ENCODE measurements at places on chromosomes 16 and 17.
A peak's percentile ranks its signal among the peaks of the same experiment; 100 is the strongest.

- no peak for DNase-seq
Observed at GRCh38 chr17:55266051-55266957, 1.5 kb downstream of the HLF start.

- no peak for DNase-seq
Observed at GRCh38 chr17:68763562-68763961, 162.4 kb upstream of the FAM20A start.

GRCh38 chr16:2009791-2010510 lies at the start of gene ZNF598:
TSS of gene ZNF598 (minus strand) at chr16:2009821.
- peak; percentile 98 for DNase-seq

DNA sequence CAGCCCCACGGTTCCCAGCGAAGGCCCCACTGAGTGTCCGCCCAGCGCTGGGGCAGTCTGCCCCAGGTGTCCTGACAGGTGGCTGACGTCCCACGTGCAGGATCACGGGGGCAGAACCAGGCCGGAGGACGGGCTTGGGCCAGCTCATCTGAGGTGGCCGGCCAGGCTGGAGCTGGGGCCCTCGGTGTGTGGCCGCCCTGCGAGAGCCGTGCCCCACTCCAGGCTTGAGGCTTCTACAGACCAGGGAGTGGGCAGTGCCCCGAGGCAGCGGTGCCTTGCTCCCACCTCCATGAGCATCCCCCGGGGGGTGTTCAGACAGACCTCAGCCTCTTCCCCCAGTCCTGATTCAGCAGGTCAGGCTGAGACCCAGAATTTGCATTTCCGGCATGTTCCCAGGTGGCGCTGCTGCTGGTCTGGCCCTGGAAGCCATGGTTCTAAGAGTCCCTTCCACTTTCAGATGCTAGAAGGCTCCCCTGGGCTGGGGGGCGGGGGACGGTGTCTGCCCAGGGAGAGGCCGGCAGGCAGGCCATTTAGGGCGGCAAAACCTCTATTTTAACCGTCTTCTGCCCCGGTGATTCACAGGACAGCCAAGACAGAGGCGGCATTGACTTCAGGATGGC lies 35.4 kb upstream of the PABPN1L start:
- DNase-seq: no peak

DNA sequence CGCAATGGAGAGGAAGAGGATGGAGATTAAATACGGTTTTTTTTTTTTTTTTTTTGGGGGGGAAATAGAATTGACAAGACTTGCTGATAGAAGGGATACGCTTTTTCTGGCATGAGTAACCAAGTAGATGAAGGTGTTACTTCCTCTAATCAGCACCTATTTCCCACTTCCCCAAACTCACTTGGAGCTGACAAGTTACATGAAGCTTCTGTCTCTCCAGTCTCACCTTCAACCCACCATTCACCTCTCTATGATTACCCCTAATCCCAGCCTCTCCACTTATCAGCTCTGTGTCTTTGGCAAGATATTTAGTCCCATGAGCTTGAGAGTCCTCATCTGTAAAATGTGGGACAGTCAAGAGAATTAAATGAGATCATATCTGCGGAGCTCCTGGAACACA lies 185.9 kb upstream of the HS3ST3A1 start:
- no peak for DNase-seq

DNA sequence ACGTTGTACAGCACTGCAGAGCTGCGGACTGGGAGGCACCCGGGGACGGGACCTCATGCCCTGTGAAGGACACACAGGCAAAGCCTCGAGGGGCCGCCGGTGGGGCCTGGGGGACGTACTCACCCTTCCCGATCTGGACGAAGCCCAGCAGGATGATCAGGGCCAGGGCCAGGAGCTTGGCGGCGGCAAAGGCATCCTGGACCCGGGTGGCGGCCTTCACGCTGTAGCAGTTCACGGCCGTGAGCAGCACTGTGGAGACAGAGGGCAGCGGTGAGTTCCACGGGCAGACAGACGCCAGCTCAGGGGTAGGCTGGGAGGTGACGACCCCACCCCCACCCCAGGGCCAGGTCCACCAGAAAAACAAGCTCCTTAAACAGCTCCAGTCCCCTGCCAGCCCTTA lies 17.7 kb downstream of the SLC7A5 start:
- no peak for DNase-seq

GRCh38 chr16:55297062-55297909 lies 26.7 kb upstream of the IRX6 start:
- DNase-seq: no peak

DNA sequence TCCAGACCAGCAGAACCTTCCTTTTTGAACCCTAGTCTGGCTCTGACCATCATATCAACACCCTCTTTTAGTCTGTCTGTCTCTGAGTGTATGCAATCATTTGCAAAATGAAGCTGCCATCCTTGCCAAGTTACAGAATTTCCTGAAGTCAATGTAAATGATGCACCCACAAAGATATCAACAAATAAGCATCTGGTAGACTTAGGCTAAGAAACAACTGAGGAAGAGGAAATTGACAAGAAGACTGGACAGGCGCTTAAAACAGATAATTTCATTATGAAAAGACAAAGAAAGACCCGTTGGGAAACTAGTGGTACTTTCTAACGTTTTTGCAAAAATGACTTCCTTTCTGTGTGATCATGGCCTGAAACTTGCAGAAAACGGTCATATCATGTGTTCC lies 24.7 kb upstream of the CIITA start:
- no peak for DNase-seq

GRCh38 chr17:77610972-77611521 lies 347.5 kb upstream of the TNRC6C start:
- DNase-seq: no peak

DNA sequence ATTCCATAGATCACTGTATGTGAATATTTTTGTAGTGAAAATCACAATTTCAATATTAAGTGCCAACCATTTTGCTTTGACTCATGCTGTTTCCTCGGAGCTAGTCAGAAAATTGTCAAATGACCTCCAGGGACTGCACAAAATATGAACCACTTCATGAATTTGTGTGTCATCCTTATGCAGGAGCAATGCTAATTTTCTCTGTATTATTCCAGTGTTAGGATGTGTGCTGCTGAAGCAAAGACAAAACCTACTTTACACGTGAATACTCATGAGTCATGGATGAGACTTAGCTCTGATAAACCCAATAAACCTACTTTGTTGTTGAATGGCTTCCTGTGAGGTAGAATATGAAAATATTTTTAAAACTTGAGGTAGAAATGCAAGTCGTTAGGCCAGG lies 65.2 kb downstream of the SHCBP1 start:
- DNase-seq: no peak

DNA sequence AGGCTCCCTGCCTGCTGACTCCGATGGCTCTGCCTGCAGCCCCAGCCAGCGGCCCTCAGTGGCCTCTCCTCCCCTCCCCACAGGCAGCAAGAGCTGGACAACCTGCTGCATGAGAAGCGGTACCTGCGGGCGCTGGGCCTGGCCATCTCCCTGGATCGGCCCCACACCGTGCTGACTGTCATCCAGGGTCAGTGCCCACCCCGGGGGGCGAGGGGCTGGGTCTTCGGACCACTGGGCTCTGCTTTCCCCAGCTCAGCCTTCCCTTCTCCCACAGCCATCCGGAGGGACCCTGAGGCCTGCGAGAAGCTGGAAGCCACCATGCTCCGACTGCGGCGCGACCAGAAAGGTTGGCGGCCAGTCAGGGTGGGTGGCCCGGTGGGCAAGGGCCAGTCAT lies 3.4 kb downstream of the NOXO1 start:
- no peak for DNase-seq

DNA sequence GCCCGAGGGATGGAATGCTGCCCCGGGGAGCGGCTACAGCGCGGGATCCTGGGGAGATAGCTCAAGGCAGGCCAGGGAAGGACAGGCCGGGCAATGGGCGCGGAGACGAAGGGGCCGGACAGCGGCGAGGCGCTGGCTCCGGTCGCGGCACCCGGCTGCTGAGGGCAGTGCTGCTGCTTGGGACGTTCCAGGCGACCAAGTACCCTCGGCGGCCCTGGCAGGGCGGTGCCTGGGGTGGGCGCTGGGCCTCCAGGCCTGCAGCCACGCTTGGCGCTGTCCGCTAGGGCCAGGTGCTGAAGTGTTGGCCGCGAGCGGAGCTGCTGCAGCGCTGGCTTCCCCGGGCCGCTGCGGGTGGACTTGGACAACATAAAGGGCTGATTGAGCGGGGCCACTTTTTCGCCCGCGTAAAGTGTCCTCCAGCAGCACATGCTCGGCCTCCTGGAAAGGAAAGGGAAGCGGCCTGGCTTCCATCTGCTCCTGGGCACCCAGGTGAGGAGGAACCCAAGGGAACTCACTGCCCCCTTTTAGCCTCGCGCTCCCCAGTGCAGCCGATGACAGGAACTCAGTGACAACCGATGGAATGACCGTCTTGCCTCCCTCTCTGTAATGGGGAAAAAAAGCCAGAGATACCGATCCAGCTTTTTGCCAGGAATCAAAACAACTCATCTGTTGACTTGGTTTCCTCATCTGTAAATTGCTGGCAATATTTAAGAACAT lies 23.7 kb downstream of the CLEC3A start:
- DNase-seq: peak; percentile 19

- no peak for DNase-seq
Observed at GRCh38 chr17:48605409-48605919, 678 bp upstream of the HOXB6 start.

- DNase-seq: no peak
Observed at GRCh38 chr16:85170066-85170491, 57.8 kb upstream of the CIBAR2 start.

GRCh38 chr16:1723450-1724147 lies 17.6 kb downstream of the MAPK8IP3 start:
- no peak for DNase-seq

DNA sequence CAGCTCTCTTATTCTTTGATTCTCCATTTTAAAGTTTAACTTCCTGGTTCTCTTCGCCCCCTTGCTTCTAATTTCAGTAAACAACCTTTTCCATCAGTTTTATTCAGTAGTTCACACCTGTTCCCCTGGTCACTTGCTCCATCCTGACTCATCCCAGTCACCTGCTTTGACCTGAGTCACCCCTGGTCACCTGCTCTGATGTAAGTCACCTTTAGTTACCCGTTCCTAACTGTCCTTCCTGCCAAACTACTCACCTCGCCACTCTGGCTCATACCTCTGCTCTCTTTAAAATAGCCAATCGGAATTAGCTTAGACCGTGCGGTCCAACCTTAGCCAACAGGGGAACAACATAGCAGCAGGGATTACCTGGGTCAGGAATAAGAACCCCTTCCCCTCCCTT lies 4.7 kb upstream of the NLRC5 start:
- DNase-seq: no peak

DNA sequence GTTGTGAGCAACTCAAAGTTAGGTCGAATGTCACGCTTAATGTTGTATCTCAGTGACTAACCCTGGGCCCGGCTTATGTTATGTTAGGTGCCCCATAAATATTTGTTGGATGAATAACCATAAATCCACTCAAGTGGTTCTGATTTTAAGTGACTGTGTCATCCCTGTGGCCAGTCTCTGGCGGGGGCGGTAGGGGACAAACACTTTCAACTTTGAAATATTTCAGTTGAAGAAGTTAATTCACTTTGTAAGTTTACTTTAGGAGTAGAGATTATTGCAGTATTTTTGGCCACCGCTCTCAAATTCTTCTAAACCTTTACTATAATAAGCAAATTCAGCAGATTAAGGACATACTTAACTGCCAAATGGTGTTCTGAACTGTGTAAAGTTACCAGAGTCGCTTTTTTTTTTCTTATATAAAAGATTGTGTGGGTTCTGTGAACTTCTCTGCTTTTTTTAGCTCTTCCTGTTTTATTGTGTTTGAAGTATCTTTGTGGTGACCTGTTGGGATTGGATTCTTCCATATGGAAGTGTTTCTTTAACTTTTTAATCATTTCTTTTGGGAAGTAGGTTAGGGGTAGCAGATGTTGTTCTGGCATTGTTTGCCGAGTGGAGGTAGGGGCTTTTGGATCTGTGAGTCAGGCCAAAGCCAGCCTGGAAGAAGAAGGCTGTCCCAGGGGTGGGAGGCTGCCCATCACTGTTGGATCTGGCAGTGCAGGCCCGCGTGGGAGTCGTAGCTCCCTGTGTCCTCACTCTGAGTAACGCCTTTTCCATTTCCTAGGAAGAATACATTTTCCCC lies 61.4 kb upstream of the TBX2 start:
- no peak for DNase-seq

- DNase-seq: peak; percentile 68
Observed at GRCh38 chr16:85735225-85735635, 15.7 kb downstream of the C16orf74 start.

- DNase-seq: peak; percentile 65
Observed at GRCh38 chr17:18261146-18261515, 669 bp downstream of the MIEF2 start.

DNA sequence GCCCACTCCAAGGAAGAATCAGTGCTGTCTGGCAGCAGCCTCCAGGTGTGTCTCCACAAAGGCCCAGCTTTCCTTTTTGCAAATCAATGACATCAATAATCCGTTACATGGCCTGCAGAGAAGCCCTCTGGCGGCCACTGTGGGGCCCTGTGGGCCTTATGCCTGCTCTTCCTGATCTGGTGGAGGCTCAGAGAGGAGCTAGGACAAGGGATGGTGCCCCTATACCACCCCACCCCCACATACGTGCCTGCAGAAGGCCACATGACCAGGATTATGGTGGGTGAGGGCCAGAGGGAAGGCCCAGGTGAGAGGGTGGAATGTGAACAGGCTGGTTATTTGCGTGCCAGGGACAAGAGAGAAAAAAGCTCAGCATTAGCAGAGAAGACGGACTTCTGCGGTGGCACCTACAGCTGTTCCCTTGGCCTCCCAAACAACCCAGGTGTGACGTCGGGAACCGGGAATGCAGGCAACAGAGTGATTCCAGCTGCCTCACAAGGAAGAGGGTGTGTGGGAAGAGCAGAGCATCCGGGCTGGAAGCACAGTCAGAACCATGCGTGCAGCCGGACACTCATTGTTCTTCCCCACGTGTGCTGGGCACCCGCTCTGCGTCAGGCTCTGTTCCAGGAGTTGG lies 22.5 kb downstream of the EIF4A3 start:
- no peak for DNase-seq

- no peak for DNase-seq
Observed at GRCh38 chr17:28878158-28878910, 19.2 kb downstream of the FLOT2 start.

GRCh38 chr16:30430428-30430970 lies 669 bp upstream of the DCTPP1 start:
- DNase-seq: no peak

GRCh38 chr17:48012151-48012520 lies 25.5 kb downstream of the COPZ2 start:
- DNase-seq: peak; percentile 84

- no peak for DNase-seq
Observed at GRCh38 chr16:75070012-75070841, 46.4 kb downstream of the LDHD start.

- DNase-seq: no peak
Observed at GRCh38 chr17:38984666-38985065, 17.5 kb upstream of the FBXO47 start.

- no peak for DNase-seq
Observed at GRCh38 chr17:69874175-69874670, 200.8 kb upstream of the KCNJ16 start.

Data from GM12892 (cell line).